ENCODE measurements at places on chromosomes 5 and 9.

GRCh38 chr9:131719262-131719908 is 20.5 kb downstream of the RAPGEF1 start:
- no peak for DNase-seq

GRCh38 chr5:11724940-11725339 is 179.3 kb downstream of the CTNND2 start:
- DNase-seq, result no peak

- peak; percentile 28 for DNase-seq
Observed at GRCh38 chr9:79809931-79810330, 238.2 kb downstream of the TLE4 start.

DNA sequence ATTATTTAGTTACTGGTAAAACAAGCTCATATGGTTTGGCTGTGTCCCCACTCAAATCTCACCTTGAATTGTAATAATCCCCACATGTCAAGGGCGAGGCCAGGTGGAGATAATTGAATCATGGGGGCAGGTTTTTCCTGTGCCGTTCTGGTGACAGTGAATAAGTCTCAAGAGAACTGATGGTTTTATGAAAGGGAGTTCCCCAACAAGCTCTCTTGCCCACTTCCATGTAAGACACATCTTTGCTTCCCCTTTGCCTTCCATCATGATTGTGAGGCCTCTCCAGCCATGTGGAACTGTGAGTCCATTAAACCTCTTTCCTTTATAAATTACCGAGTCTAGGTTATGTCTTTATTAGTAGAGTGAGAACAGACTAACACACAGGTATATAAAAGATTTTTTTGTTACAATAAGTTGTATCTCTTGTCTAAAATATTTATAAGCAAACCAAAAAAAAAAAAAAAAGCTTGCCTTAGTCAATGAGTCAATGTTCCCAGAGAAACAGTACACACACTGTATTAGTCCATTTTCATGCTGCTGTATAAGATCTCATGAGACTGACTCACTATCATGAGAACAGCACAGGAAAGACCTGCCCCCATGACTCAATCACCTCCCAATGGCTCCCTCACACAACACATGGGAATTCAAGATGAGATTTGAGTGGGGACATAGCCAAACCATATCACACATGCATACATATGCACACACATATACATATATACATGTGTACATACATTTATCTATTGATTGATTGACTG is 138.3 kb downstream of the BASP1 start:
- no peak for DNase-seq

- DNase-seq, result no peak
Observed at GRCh38 chr5:157596487-157596886, 20.9 kb upstream of the ADAM19 start.

GRCh38 chr5:74372051-74372450 is 268.5 kb downstream of the ENC1 start:
- no peak for DNase-seq

GRCh38 chr9:105835721-105836120 is 141.4 kb downstream of the TMEM38B start:
- no peak for DNase-seq

DNA sequence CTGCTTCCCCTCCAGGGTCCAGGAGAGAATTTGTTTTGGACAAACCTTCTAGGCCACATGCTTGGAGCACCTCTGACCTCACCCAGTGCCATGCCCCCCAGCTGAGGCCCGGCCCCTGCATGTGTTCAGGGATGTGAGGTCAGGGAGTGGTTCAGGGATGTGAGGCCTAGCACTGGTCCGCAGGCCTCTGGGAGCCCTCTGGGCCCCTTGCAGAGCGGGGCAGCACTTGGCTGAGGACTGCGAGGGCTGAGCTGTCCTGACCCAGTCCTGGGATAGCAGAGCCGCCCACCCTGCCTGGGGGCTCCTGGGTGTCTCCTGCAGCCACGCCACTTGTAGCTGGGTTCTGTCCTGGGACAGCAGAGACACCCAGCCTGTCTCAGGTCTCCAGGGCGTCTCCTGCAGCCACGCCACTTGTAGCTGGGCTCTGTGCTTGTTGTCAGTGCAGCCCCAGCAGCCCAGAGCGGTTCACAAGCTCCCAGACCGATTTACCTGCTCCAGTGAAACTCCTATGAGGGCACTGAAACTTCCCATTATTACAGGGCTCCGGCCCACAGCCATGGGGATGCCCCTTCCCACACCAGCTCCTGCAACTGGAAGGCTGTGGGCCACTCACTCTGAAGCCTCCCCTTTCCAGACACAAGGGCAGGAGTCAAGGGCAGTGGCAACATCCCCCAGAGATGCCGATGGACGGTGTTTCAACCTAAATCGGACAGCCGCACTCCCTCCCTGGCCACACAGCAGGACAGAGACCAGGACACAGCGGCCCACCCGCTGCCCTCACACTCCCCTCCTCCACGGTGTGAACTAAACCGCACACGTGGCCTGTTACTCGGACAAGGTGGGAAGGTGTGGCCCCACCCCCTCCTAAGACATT is 5.4 kb upstream of the CEP72 start:
- no peak for DNase-seq

DNA sequence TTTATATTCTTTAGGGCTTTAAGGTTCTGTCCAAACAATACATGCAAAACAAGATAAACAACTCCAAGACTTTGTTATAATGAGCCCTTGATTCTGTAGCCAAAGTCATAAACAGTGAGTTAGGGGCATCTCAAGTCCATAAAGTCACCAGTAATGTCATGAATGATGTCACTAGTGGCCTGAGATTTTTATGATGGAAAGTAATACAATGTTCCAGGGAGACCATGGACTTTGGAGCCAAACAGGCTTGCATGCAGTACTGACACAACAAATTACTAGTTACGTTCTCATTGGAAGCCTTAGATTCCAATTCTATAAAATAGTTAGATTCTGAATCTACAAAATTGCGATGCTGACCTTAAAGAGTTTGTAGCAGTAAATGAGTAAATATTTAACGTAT is 280.0 kb downstream of the HINT1 start:
- no peak for DNase-seq

- DNase-seq, result peak; percentile 76
Observed at GRCh38 chr9:33817327-33818166, 587 bp downstream of the UBE2R2 start.

GRCh38 chr9:35714579-35715252 is 17.3 kb downstream of the TLN1 start:
- no peak for DNase-seq

- DNase-seq, result no peak
Observed at GRCh38 chr5:123786411-123786810, 274.4 kb downstream of the CSNK1G3 start.

DNA sequence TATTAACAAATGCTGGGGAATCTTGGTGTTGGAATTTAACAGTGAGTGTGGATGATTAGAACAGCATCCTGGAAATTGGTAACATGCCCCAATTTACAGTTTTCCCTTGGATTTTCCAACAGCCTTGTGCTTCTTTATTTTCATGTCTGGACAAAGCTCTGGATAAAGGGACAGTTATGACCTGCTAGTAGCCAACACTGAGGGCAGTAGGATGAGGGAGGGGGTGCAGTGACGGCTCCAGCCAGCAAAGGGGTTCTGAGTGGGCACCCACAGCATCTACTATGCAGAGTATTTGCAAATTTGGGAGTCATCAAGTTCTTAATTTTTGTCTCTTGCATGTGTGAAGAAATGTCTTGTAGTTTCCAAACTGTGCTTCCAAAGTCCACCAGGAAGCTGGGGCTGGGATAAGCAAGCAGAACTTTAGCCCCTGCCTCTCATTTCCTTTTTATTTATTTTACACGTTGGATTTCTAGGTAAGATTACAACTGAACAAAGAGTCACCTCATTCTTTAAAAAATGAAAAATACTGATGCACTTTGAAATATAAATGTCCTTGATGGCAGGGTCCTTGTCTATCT is 63.0 kb upstream of the SELENOP start:
- no peak for DNase-seq

- no peak for DNase-seq
Observed at GRCh38 chr9:21677834-21678233, 124.6 kb upstream of the MTAP start.

DNA sequence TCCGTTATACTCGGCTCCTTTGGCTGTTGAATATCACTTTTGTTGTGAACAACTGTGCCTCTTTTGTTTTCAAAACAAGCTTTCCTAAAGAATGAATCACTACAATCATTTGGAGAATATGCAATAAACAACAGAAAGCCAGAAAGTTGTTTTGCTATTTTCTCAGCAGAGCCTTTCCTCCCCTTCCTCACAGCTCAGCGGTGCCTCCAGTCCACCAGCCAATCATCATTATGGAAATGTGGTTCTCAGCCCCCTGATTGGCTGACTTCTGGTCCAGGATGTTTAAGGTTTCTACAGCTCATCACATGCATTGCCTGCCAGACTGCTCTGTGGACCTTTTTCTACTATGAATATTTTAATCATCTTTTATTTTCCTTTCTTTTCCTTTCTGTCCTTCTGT is 9.1 kb upstream of the ZNF608 start:
- DNase-seq, result no peak

- DNase-seq, result no peak
Observed at GRCh38 chr5:78552729-78553342, 95.7 kb downstream of the LHFPL2 start.

DNA sequence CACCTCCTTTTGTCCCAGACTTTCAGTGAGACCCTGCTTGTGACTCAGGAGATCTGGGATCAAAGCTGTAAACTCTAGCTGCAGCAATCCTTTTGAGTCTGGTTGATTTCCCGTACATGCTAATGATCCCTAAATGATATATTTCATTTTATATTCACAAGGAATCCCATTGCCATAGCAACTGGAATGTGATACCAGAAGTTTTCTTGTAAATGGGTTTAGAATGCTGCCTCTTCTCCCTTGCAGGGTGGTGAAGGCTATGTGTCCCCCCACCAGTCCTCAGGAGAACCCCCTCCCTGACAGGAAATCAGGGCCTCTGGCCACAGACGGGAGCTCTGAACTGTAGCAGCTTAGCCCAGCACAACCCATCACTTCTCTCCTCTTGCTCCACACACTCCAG is 215.0 kb downstream of the FSTL4 start:
- no peak for DNase-seq

DNA sequence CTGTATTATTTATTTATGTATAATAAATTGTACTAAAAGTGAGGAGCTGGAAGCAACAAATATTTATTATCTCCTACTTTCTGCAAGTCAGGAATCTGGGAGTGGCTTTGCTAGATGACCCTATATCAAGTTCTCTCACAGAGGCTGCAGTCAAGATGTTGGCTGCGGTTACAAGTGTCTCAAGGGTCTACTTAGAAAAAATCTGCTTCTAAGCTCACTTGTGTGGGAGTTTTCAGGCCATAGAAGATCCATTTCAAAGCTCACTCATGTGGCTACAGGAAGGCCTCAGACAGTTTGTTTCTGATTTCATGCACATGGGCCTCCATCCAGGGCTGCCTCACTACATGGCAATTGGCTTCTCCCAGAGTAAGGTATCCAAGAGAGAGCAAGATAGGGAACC is 551.1 kb downstream of the CAAP1 start:
- DNase-seq, result no peak

GRCh38 chr5:42270771-42271170 is 152.5 kb upstream of the GHR start:
- no peak for DNase-seq

DNA sequence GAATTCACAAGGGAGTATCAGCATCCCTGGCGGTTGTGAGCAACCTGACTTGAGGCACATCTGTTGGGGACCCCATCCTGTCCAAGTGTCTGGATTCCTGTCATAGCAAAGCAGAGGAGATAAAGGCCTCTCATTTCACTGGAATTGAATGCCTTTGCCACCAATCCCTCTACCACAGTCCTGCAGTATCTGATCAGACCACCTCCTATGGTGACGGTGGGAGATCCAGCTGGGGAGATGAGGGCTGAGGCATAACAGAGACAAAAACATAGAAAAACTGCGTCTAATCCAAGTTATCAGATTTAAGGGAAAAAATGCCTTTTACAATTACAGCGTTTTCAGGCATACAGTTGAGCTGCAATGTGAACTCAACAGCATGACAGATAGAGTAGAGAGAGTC is 160.7 kb upstream of the TRPC7 start:
- DNase-seq, result no peak

- DNase-seq, result no peak
Observed at GRCh38 chr9:133204335-133204992, 4.6 kb downstream of the OBP2B start.

- no peak for DNase-seq
Observed at GRCh38 chr9:110599468-110599867, 19.9 kb upstream of the SVEP1 start.

DNA sequence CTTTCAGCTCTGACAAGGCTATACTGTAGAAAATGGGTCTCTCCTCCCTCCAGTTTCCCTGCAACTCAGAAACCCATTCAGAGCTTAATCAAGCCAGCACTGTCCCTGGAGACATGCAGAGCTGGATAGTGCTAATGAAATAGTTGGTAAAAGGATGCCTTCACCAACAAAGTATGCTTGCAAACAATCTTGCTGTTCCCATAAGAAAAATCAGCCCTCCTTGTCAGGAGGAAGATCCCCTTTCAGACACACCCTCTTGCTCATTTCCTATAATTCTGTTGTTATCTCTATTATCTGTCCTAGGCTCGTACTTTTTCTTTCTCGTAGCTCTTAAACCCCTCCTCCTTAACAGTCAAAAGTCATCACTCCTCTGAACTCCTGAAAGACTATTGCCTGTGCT is 9.9 kb upstream of the OSMR start:
- DNase-seq, result no peak

DNA sequence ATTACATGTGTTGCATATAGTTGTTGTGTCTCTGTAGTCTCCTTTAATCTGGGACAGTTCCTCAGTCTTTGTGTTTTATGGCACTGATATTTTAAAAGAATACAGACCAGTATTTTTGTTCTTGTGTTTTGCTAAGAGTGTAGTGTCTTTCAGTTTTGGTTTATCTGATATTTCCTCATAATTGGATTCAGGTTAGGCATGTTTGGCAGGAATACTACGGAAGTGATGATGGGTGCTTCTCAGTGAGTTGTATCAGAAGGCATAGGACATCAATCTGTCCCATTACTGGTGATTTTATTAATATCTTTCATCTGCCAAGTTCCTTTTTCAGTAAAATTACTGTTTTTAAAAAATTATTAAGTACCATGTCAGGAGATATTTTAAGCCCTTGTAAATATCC is 212.9 kb downstream of the ARHGEF28 start:
- DNase-seq, result no peak

GRCh38 chr5:10645146-10645545 is 81.3 kb downstream of the ANKRD33B start:
- no peak for DNase-seq

DNA sequence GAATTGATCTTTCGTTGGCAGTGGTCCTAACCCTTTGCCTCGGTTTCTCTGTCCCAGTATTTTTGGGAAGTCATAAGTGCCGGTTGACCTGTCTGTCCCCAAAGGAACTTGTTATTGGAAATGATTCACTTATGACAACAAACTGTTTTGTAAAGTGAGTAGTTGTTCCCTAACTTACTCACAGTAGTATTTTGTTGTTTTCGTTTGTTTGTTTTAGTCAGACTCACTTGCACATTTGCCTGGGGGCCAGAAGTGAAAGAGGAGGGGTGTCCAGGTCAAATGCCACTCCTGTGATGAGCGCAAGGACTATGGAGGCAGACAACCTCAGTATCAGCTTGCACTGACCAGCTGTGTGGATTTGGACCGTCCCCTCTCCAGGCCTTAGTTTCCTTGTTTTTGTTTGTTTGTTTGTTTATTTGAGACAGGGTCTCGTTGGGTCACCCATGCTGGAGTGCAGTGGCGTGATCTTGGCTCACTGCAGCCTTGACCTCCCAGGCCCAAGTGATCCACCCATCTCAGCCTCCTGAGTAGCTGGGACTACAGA is 47.3 kb downstream of the ANKRD55 start:
- DNase-seq, result no peak

Measured in hematopoietic multipotent progenitor cell (in vitro differentiated cells).